ENCODE measurements at places on chromosomes 12 and 14.

DNA sequence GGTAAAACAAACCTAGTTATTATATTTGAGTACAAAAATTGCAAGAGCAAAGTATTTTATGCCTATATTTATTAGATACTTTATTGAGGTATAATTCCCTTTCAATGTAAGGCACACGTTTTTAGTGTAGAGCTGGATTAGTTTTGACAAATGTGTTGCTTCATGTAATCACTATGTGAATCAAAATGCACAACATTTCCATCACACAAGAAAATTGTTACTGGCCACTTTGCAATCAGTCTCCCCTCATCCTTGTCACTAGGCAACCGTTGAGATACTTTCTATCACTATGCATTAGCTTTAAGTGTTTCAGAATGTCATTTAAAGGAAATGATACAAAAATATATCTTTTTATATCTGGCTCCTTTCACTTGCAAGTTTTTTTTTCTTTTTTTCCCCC is 531.0 kb downstream of the CCER1 start:
- DNase-seq, result no peak

DNA sequence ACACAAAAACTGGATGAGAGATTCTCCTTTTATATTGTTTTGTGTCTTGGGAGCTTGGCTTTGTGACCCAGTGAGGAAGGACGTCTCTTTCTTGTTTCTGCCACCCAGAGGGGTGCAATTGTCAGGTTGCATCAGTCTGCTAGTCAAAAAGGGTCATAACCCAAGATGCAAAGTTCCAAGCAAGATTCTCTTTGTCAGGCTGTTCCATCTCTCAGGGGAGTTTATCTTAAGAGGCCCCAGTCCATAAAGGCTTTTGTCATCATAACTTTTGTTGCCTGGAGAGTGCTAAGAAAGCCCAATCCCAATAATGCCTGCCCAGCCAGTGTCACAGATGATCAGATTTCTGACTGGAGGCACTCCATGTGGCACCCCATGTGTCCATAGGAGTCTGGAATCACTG is 444.9 kb downstream of the TRHDE start:
- no peak for DNase-seq

DNA sequence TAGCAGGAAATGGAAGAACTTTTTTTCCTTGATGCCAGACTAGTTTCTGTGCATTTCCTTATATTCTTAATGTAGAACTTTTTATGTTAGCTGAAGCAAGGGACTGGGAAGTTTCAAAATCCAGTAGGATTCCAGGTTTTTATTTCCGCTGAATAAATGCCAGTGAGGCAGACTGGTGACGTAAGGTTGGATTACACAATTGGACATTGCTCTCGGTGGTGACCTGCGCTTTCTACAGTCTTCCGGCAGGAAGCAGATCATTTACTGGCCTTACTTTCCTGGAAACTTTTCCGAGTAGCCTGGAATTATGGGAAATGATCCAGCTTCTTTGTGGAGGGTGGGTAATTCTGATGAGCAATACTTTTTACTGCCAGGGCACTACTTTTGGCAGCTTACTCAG is 3.6 kb downstream of the IFT43 start:
- DNase-seq, result no peak

- no peak for DNase-seq
Observed at GRCh38 chr14:24135584-24135833, 485 bp upstream of the PSME1 start.

DNA sequence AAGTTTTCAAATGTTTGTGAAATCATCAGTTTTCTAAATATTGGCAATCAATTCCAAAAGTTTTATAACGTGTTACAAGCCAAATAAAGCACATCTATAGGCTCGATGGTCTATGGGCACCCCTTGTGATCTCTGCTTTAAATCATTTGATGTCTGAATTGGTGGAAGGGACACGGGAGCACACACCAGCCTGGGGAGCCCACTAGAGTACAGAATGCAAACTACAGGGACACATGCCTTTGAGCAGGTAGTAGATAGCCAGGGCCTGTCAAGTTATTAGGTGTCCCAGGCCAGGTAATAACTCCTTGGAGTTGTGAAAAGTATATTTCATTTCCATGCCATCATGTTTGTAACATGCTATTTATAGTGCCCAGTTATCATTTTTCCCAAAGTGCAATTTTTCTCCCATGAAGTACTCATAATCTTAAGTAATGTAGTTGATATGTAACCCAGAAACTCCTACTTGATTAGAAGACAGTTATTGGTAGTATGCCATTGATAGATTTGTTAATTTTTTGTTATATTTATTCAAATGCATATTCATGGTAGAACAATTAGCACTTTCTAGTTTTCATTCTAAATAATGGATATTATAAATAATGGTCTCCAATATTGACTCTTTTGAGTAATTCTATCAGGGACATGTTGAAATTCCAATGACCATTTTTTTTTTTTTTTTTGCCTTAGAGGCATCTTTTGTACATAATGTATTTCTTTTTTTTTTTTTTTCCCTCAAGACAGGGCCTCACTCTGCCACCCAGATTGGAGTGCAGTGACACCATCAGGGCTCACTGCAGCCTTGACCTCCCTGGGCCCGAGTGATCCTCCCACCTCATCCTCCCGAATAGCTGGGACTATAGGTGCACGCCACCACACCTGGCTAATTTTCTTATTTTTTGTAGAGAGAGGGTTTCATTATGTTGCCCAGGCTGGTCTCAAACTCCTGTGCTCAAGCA is 96.9 kb upstream of the FGD4 start:
- DNase-seq, result no peak

DNA sequence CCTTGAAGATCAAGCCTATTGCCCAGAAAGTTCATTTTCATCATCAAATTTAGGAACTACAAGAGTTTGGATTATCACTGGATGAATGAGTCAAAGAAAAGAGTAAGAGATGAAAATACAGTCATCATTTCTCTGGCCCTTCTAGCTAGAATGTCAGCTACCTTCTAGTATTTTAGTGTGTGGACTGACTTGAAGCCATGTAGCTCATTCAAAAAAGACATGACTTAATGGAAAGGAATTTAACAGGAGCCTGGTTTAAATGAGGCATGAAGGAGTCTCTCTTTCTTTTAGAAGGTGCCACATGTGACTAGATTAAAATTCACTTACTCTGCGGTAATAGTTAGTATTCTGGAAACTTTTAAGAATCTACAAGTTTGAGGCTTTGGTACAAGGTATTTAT is 7.1 kb downstream of the PTHLH start:
- no peak for DNase-seq

GRCh38 chr14:76371066-76371465 is 4.9 kb upstream of the ESRRB start:
- DNase-seq, result no peak
